Femur (tissue), 1 donor: ENCODE measurements at places on chromosomes 3 and 15.

- no peak for DNase-seq
Measured at GRCh38 chr3:133441867-133442270, 42.0 kb downstream of the BFSP2 start.

DNA sequence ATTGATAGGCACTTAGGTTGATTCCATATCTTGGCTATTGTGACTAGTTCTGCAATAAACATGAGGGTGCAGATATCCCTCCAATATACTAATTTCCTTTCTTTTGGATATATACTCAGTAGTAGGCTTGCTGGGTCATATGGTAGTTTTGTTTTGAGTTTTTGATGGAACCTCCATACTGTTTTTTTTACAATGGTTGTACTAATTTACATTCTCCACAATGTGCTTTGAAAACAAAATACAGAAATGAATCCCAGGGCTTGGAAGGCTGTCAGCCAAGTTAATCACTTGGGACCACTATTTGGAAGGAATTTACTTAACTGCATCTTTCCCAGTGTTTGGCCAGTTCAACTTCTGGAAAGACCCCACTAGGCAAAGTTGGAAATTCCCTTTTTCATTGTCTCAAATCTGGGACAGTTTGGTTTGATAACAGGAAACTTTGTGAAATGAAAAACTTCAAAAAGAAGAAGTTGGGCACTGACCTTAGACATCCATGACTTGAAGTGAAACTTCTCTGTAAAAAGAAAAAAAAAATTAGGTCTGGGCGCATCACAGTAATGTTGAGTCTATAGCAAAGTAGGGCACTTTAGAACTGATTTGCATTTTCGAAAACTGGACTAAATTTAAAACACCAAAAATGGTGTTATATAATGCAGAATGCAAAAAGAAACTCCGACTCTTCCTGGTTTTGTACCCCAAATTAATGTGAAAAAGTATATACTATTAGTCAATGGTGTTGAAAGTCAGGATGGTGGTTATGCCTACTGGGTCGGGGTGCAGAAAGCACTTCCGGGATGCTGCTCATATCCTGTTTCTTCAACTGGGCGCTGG lies 6.0 kb downstream of the CTSH start:
- DNase-seq, result no peak

DNA sequence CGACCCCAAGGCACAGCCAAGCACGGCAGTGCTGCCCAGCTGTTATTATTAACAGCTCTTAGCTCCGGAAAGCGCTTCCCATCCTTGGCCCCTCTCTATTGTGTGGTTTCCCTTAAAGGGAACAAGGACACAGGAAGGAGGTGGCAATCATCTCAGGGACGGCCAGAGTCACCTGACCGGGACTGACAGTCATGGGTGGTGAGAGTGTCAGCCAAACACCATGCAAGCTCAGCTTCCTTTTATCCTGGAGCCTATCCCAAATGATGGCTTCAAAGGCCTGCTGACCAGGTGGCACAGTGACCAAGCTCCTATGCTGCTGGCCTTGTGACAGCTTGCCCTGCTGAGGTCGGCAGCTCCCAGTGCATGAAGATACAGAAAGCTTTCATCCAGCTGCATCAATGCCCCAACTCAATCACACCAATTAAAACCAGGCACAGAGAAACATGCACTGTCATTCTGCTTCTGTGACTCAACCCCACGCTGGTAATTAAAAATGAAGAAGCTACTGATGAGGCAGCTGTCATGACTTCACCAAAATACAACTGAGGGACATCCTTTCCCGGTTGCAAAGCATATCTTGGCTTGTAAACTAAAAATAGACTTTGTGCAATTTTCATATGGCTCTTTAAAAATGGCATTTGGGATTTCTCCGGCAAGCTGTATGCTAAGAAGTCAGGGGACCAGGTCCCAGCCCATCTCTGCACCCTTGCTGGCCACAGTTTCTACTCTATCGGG lies 34.0 kb downstream of the PCSK6 start:
- peak; percentile 47 for DNase-seq

GRCh38 chr3:73255609-73256029 lies 194.2 kb downstream of the EBLN2 start:
- DNase-seq, result no peak

GRCh38 chr3:129034642-129035041 lies 25.9 kb upstream of the GP9 start:
- peak; percentile 17 for DNase-seq

DNA sequence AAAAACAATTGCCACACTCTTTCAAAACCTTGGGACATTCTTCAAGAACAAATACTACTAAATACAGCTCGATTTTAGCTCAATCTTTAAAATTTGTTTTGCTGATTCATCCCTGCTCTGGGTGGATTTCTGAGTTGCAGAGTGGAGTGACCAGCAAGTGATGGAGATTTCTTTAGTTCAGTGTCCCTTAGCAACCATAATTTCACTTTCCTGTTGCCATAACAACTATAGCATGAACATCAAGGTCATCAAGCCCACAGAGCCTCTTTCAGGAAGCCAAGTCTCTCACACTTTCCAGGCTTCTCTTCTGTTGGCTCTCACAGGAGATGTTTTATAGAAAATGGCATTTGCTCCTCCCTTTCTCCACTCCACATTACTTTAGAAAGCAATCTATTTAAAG lies 597.2 kb upstream of the ADAMTS9 start:
- DNase-seq, result no peak

- DNase-seq, result no peak
Measured at GRCh38 chr3:169195672-169196071, 467.8 kb downstream of the MECOM start.

- DNase-seq, result no peak
Measured at GRCh38 chr3:189593581-189593980, 37.6 kb upstream of the TP63 start.

DNA sequence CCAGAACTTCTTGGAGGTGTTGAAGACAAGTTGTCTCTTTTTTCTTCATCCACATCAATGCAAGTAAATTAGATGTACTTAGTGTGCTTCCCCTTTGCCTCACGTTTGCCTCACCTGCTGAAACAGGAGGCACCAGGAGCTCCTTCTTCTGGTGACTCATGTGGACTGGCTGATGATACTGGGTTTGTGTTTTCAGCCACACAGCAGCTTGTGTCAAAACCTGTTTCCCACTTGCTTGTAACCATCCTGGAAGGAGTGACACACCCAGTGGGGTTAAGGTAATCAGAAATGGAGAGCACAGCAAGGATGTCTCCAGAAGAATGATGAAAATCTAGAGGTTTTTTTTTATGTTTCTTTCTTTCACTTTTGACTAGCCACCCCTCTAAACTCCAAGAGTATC lies 143.3 kb upstream of the RBMS3 start:
- DNase-seq, result no peak

DNA sequence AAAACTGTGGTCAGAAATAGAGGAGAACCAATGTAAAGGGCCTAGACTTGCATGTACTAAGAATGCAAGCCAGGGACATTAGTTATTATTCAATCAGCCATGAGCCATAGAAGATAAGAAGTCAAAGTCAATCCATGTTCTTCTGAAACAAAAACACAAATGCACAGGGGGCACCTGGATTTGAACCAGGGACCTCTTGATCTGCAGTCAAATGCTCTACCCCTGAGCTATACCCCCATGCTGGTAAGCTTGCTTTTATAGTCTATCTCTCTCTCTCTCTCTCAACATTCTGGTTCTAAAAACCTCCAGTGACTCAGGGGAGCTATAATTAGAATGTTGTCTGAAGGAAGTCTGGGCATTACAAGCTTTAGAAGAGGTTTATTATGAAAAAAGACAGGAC lies 85.6 kb upstream of the ACP3 start:
- DNase-seq, result no peak

- DNase-seq, result no peak
Measured at GRCh38 chr15:67089217-67090193, 24.1 kb downstream of the SMAD3 start.

GRCh38 chr15:101675796-101676582 lies 23.8 kb upstream of the TM2D3 start:
- DNase-seq, result no peak

DNA sequence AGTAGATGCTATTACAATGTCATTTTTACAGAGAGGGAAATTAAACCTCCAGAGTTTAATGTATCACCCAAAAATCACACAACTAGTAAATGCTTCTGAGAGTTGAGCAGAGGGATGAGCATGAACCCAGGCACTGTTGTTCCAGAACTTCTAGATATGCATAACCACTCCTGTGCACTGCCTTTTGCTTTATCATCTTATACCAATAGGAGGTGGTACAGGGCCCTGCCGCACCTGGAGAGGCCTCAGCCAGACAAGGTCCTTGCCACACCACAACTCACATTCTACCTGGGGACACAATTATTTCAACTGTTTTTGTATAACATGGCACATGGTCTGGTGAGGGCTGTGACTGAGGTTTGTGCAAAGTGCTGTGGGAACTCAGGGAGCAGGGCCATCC lies 78.5 kb upstream of the NTRK3 start:
- DNase-seq, result no peak

DNA sequence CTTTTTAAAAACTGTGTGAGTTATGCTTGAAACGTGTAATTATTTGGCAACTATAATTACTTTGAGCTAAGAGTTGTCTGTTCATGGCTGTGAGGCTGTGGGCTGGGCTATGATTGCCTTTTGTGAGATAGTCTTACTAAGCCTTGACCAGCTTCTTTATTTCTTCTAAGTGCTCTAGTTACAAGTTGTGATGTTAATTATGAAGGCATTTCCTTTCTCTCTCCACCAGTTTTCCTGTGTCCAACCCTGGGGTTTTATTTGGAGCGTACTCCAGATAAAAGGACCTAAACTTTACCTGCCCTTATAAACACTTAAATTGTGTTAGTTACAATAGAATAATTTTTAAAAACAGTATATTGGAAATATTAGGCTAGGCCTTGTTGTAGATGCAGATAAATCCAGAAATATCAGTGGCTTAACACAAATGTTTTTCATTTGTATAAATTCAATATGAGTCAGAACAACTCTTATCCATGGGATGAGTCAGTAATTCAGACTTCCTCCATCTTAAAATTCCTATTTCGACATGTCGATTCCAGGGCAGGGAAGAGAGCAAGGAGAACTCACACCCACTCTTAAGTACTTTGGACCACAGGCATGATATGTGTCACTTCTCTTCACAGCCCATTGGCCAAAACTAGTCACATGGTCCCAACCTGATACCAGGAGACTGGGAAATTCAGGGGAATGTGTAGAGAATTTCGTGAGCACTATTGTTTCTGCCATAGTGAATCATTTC lies 17.0 kb downstream of the TMEM62 start:
- no peak for DNase-seq

DNA sequence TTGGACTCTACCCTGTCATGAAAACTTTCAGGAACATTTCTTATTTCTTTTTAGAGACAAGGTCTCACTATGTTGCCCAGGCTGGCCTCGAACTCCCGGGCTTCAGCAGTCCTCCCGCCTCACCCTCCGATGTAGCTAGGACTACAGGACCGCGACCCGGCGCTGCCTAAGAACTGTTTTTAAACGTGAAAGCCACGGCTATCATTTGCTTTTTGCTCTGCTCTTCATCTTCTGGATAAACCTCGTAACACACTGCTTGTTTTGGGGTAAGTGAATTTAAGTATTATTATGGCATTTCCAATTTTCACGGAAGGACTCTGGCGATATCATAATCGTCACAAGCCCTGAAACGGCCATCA lies 14.3 kb upstream of the CCNL1 start:
- no peak for DNase-seq

GRCh38 chr3:150073031-150073430 lies 102.3 kb upstream of the PFN2 start:
- no peak for DNase-seq

GRCh38 chr3:104779324-104779723 lies 587.4 kb upstream of the ALCAM start:
- DNase-seq, result no peak

- no peak for DNase-seq
Measured at GRCh38 chr15:22889146-22889818, 50.8 kb downstream of the NIPA2 start.

DNA sequence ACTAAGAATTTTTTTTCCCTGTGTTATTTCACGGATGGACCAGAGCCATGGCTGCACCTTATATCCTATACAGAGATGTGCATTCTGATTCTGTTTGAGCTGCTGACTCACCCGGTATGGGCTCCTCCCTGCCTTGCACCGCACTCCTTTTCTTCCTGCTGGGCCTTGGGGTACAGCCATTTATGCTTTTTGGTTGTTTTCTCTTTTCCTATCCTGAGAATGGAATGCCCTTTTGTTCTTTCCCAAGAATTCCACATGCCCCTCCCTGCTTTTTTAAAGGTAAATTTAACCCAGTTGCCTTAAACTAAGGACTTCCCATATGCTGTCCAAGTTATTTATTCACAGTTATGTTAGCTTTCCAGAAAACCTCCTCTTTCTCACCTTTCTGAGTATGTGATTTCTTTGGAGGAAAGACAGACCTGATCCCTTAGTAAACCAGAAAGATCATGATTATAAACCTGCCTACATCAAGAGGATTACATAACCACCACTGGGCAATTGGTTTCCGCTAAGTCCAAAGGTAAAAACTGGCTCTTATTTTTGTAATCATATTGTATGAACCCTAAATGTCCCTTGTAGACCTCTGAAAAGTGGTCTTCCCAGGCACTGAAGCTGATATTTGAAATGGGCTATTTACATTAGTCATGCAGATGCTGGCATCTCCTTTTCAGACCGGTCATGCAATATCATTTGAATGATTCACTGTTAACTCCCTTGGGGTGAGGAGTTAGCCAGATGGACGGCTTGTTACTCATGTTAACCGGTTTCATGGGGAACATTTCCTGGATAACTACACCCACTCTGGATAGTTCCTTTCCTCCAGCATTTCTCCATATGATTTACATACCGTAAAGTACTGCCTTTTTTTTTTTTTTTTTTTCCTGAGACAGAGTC lies 45.5 kb downstream of the TMOD3 start:
- no peak for DNase-seq

- DNase-seq, result no peak
Measured at GRCh38 chr3:10012106-10012505, 14.1 kb upstream of the FANCD2 start.
